Stimulated activated CD8-positive, alpha-beta memory T cell treated with anti-CD3 and anti-CD28 coated beads, Interleukin-4, amount 100 ng/mL, for 1 hour (primary cell): ENCODE measurements at places on chromosomes 12 and 14.

GRCh38 chr12:76259660-76260389, 88.4 kb downstream of the BBS10 start:
- no peak for DNase-seq

- no peak for DNase-seq
Observed at GRCh38 chr14:55418411-55418810, 6.8 kb upstream of the ATG14 start.

- DNase-seq = no peak
Observed at GRCh38 chr12:52401526-52401925, 4.6 kb downstream of the KRT82 start.

GRCh38 chr12:71536279-71536938, 96.8 kb downstream of the LGR5 start:
- no peak for DNase-seq
